Activated naive CD8-positive, alpha-beta T cell treated with anti-CD3 and anti-CD28 coated beads for 36 hours (primary cell): ENCODE measurements at places on chromosomes 5 and 9.

GRCh38 chr5:114208588-114208987 is 153.3 kb upstream of the KCNN2 start:
- no peaks in the 10 kb centered on the region for H3K36me3 ChIP-seq
- H3K27ac ChIP-seq, result no peak overlapping the region
- no peak for DNase-seq
- no peak overlapping the region for H3K4me3 ChIP-seq
- no peaks in the 10 kb centered on the region for H3K27me3 ChIP-seq

- no peak overlapping the region for H3K4me3 ChIP-seq
- peaks cover 14% of the 10 kb centered on the region for H3K27me3 ChIP-seq
These were observed 101.6 kb downstream of the FSTL4 start for GRCh38 chr5:133510634-133511262.

GRCh38 chr5:87002485-87002884 is 265.2 kb upstream of the RASA1 start:
- H3K27me3 ChIP-seq, result no peaks in the 10 kb centered on the region
- no peak overlapping the region for H3K4me3 ChIP-seq
- no peak for DNase-seq
- H3K36me3 ChIP-seq, result no peaks in the 10 kb centered on the region
- H3K4me1 ChIP-seq, result peaks cover 7% of the 10 kb centered on the region
- H3K27ac ChIP-seq, result no peak overlapping the region

GRCh38 chr5:115565233-115565632 is 20.7 kb upstream of the FEM1C start:
- H3K27me3 ChIP-seq, result peaks cover 12% of the 10 kb centered on the region
- H3K4me3 ChIP-seq, result no peak overlapping the region
- no peaks in the 10 kb centered on the region for H3K4me1 ChIP-seq

DNA sequence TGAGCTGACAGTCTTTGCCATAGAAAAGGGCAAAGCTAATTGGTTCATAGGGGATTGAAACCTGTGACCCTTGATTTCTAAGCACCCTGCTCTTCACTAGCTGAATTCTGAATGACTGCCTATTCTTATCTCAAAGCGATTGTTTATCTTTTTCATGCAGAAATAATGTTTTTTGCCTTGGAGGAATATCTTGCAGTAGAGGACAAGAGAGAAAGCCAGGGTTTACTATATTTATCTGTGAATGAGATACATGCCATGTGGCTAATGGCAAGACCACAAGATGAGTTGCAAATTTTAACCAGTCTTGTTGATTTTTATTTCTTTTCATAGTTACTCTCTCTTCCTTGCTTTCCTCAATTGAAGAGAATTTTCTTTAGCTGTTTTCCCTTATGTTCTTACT is 185.0 kb downstream of the CNTLN start:
- H3K27me3 ChIP-seq, result no peaks in the 10 kb centered on the region
- no peaks in the 10 kb centered on the region for H3K36me3 ChIP-seq
- no peaks in the 10 kb centered on the region for H3K4me1 ChIP-seq

GRCh38 chr5:169050636-169051035 is 250.3 kb downstream of the SLIT3 start:
- H3K4me1 ChIP-seq, result peaks cover 2% of the 10 kb centered on the region
- H3K36me3 ChIP-seq, result no peaks in the 10 kb centered on the region
- no peak overlapping the region for H3K4me3 ChIP-seq
- no peak for DNase-seq

- no peak overlapping the region for H3K27ac ChIP-seq
- H3K4me3 ChIP-seq, result no peak overlapping the region
- no peak for DNase-seq
- peaks cover 5% of the 10 kb centered on the region for H3K27me3 ChIP-seq
- H3K36me3 ChIP-seq, result peaks cover 72% of the 10 kb centered on the region
These were observed 5.8 kb downstream of the BRD9 start for GRCh38 chr5:886716-887325.

- no peak overlapping the region for H3K4me3 ChIP-seq
- peak overlapping the region; percentile 95 for H3K27ac ChIP-seq
- peaks cover 4% of the 10 kb centered on the region for H3K27me3 ChIP-seq
- H3K4me1 ChIP-seq, result peaks cover 24% of the 10 kb centered on the region
- DNase-seq, result peak; percentile 42
These were observed 11.5 kb upstream of the TGFBR1 start for GRCh38 chr9:99093492-99093791.

GRCh38 chr5:105146867-105147266 is 1584.3 kb upstream of the NUDT12 start:
- H3K4me3 ChIP-seq, result no peak overlapping the region
- no peaks in the 10 kb centered on the region for H3K36me3 ChIP-seq
- H3K27ac ChIP-seq, result no peak overlapping the region
- no peaks in the 10 kb centered on the region for H3K4me1 ChIP-seq

DNA sequence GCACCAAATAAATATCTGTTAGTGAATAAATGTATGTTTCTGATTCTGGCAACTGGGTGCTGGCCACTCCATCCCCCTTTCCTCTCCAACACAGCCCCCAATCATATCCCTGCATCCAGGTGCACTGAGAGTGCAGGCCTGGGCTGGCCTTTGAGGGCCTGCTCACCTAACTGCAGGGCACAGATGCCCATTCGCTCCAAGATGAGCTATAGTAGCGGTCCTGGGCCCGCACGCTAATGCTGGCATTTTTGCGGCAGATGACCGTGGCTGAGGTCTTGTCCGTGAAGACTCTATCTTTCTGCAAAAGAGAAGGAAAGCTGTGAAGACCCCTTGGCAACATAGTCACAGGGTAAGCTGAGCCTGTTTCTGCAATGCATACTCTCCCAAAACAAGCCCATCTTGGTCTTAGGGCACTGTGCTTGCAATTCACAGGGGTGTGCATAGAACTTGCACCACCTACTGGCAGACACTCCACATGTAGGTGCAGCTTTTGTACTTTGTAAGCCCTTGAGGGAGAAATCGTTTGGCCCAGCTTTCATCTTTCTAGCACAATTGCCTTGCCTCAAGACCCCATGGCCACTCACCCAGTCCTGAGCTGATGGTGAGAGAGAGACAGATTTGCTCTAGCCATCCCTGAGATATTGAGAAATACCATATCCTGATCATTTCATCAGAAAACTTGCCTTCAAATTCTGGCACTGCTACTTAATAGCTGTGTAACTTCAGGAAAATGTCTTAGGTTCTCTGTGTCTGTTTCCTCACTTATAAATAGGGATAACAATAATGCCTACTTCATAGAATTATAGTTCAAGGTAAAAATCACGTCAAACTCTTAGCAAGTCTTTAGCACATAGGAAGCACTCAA is 13.5 kb downstream of the IL12B start:
- no peak overlapping the region for H3K27ac ChIP-seq
- no peaks in the 10 kb centered on the region for H3K36me3 ChIP-seq
- peaks cover 8% of the 10 kb centered on the region for H3K27me3 ChIP-seq
- no peak overlapping the region for H3K4me3 ChIP-seq

DNA sequence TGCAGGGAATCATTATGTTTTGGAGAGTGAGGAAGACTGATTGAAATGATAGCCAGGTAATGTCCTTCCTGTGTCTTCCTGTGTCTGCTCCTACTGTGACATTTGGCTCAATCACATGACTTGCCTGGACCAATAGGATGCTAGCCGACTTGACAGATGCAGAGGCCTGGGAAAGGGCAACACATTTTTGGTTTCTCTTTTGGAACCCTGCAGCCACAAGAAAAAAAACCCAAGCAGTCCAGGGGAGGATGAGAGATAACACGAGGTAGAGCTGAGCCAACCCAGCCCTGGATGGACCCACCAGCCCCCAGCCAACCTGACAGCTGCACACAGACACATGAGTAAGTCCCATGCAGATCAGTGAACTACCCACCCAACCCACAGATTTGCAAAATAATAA is 256.1 kb upstream of the SMARCA2 start:
- no peak for DNase-seq
- H3K27ac ChIP-seq, result no peak overlapping the region
- no peaks in the 10 kb centered on the region for H3K36me3 ChIP-seq
- no peaks in the 10 kb centered on the region for H3K27me3 ChIP-seq
- H3K4me1 ChIP-seq, result no peaks in the 10 kb centered on the region

DNA sequence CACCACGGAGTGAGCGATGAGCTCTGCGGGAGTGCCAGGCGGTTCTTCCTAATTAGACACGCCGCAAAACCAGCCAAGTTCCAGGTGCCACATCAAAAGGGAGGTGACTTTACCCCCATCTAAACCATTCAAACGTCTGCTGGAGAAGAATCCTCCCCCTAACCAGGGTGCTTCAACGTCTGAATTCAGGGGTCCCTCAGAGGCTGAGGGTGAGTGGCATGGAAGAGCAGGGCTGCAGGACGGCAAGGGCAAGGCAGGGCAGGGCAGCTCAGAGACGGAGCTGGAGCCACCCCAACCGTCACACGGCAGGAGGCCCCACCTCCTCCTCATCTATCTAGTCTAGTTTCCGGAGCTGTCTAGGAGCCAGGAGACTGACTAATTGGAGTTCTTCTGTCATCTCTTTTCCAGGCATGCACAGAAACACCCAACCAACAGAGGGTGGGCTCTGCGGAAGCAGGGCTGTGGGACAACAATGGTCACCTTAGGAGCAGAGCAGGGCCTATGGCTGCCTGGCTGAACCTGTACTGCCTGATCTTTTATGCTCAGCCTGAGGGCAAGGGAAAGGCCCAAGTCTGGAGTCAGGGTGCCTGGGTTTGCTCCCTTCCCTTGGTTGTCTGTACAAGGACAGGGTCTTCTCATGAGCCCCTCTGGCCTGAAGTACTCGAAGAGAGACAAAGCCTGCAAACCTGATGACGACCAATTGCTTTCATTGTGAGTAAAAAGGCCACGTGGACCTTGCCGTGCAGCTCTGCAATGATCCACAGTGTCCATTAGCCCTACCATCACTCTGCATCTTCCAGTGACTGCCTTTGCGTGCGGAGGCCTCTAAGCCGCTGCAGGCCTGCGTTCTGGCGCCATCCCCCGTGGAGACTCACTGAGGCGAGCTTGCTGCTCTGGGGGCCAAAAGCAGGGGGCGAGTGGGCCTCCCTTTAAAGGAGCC is 81.0 kb upstream of the SLC25A51 start:
- no peak for DNase-seq
- H3K36me3 ChIP-seq, result no peaks in the 10 kb centered on the region
- H3K4me1 ChIP-seq, result no peaks in the 10 kb centered on the region
- no peaks in the 10 kb centered on the region for H3K27me3 ChIP-seq
- no peak overlapping the region for H3K27ac ChIP-seq
- H3K4me3 ChIP-seq, result no peak overlapping the region

GRCh38 chr9:102975251-102975650 is 19.9 kb upstream of the CYLC2 start:
- no peaks in the 10 kb centered on the region for H3K4me1 ChIP-seq
- DNase-seq, result no peak

DNA sequence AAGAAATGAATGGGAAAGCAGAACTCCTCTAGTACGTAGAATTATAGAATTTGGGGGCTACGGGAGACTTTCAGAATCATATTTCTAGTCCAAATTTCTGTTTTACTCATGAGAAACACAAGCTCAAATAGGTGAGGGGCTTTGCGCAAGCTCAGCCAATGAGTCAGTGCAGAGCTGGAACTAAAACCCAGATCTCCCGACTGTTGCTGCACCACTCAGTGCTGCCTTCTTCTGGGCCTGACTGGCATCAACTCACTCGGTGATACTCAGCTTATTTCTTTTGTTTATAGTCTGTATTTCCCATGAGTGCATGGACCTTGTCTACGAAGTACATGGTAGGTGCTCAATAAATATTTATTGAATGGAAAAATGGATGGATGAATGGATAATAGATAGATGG is 280.2 kb downstream of the CDK5RAP2 start:
- no peaks in the 10 kb centered on the region for H3K27me3 ChIP-seq
- no peaks in the 10 kb centered on the region for H3K4me1 ChIP-seq
- no peak overlapping the region for H3K27ac ChIP-seq
- no peak for DNase-seq
- no peaks in the 10 kb centered on the region for H3K36me3 ChIP-seq

- no peak overlapping the region for H3K4me3 ChIP-seq
- H3K4me1 ChIP-seq, result peaks cover 28% of the 10 kb centered on the region
- no peak for DNase-seq
- H3K36me3 ChIP-seq, result no peaks in the 10 kb centered on the region
- no peaks in the 10 kb centered on the region for H3K27me3 ChIP-seq
- no peak overlapping the region for H3K27ac ChIP-seq
These were observed 26.1 kb upstream of the MATR3 start for GRCh38 chr5:139267481-139267880.

GRCh38 chr5:2193142-2193541 is 310.4 kb upstream of the IRX4 start:
- peaks cover 20% of the 10 kb centered on the region for H3K27me3 ChIP-seq
- no peak overlapping the region for H3K27ac ChIP-seq
- no peaks in the 10 kb centered on the region for H3K4me1 ChIP-seq
- H3K4me3 ChIP-seq, result no peak overlapping the region

DNA sequence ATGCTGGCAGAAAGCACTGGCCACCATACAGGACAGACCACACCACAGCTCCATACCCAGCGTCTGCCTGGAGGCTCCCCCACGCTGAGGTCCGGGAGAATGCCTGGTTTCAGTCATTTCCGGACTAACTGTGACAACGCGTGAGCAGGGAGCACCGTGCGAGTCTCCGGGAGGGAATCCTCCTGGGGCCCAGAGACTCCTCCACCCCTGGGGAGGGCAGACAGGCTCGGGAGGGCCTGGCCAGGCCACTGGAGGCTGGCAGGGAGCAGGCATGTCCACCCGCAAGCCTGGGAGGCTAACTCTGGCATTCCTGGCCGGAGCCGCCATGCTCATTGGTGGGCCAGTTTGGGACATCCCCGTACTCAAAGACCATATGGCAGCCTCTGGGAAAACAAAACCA is 6.5 kb downstream of the BRD3OS start:
- peaks cover 1% of the 10 kb centered on the region for H3K4me1 ChIP-seq
- no peak overlapping the region for H3K27ac ChIP-seq
- no peak overlapping the region for H3K4me3 ChIP-seq
- no peaks in the 10 kb centered on the region for H3K27me3 ChIP-seq
- peaks cover 9% of the 10 kb centered on the region for H3K36me3 ChIP-seq

- no peak overlapping the region for H3K4me3 ChIP-seq
- DNase-seq, result no peak
- no peak overlapping the region for H3K27ac ChIP-seq
- H3K36me3 ChIP-seq, result peaks cover 15% of the 10 kb centered on the region
- H3K4me1 ChIP-seq, result no peaks in the 10 kb centered on the region
- no peaks in the 10 kb centered on the region for H3K27me3 ChIP-seq
These were observed 20.2 kb downstream of the CENPH start for GRCh38 chr5:69209602-69210001.

- no peaks in the 10 kb centered on the region for H3K27me3 ChIP-seq
- H3K27ac ChIP-seq, result no peak overlapping the region
- no peak for DNase-seq
- H3K36me3 ChIP-seq, result no peaks in the 10 kb centered on the region
- H3K4me1 ChIP-seq, result no peaks in the 10 kb centered on the region
These were observed 55.8 kb upstream of the CPEB4 start for GRCh38 chr5:173832386-173832785.

DNA sequence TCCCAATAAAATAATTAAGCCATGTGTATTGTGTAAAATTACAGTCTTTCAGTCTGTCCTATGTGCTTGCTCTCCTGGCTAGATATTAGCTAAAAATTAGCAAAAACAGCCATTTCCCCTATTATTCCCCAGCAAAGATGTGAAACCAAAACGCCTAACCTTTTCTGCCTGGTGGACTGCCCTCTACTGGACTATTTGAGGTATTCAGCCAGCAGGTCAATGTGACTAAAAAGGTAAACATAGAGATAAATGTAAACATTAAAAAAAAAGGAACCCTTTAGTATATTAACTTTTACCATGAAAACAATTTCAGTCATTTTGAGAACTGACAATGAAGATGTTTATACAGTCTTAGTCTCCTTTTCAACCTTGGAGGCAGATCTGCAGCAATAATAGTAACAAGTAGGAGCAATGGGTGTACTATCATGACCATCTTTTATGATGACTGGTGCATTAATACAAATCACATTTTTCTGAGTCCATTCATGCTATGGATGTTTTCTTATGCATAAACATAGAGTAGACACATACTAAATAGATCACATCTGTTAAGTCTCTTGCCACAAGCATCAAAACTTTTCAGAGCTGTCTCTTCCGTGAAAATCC is 10.1 kb downstream of the ATG12 start:
- H3K27ac ChIP-seq, result no peak overlapping the region
- no peaks in the 10 kb centered on the region for H3K27me3 ChIP-seq
- no peak overlapping the region for H3K4me3 ChIP-seq
- peaks cover 14% of the 10 kb centered on the region for H3K4me1 ChIP-seq
